HTR-8/SVneo (cell line): ENCODE measurements at places on chromosomes 13 and 19.

DNA sequence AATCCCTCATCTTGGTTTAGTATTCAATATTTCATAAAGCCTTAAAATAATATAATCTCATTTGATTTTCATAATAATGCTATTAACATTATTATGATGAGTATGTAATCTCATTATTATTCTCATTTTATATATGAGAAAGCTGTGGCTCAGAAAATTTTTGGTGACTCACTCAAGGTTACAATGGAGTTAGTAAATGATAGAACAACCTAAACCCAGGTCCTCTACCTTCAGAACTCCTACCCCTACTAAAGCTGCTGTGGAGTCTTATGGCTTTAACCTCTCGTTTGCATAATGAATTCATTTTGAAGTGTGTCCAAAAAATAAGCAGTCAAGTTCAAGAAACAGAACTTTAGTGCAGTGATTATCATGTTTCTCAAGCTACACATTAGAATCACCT, 226.3 kb downstream of the TBC1D4 start:
- no peak for DNase-seq

DNA sequence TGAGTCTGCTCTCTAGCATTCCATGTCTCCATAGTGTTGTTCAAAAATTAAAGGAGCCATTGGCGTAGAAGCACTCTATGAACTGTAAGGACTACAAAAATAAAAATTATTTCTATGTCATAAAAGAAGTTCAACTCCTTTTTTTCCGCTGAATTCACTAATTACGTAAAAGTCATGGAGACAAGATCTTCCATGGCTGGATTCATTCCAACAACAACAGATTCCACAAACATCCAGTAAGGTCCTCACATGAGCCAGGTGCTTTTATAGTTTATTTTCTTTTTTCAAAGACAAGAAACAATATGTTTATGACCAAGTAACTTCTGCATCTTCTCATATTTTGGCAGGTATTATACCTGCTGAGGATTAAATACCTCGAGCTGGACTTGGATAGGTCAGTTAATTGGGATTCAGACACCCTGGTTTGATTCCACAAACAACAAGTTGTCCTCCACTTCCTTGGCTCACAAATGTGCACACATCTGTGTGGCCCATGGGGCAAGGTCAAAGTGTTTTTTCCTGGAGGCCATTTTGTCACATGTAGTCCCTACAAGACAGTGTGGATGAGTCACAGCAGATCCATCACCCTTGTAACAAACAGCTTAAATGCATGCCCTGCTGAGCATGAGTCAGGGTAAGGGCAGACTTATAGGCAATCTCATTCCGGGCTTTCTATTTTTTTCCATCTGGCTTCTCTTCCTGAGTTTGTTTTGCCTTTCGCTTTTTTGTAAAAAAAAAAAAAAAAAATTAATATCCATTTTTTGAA, 475.6 kb downstream of the COG6 start:
- no peak for DNase-seq

- DNase-seq: no peak
Measured at GRCh38 chr13:21800837-21801616, 130.2 kb downstream of the FGF9 start.

GRCh38 chr13:108407495-108407894, 138.0 kb downstream of the TNFSF13B start:
- no peak for DNase-seq

- no peak for DNase-seq
Measured at GRCh38 chr19:13083627-13084026, 19.0 kb downstream of the LYL1 start.

- no peak for DNase-seq
Measured at GRCh38 chr19:2434721-2435265, 7.4 kb upstream of the TIMM13 start.

GRCh38 chr19:2610637-2611482, 91.6 kb downstream of the GNG7 start:
- peak; percentile 88 for DNase-seq

DNA sequence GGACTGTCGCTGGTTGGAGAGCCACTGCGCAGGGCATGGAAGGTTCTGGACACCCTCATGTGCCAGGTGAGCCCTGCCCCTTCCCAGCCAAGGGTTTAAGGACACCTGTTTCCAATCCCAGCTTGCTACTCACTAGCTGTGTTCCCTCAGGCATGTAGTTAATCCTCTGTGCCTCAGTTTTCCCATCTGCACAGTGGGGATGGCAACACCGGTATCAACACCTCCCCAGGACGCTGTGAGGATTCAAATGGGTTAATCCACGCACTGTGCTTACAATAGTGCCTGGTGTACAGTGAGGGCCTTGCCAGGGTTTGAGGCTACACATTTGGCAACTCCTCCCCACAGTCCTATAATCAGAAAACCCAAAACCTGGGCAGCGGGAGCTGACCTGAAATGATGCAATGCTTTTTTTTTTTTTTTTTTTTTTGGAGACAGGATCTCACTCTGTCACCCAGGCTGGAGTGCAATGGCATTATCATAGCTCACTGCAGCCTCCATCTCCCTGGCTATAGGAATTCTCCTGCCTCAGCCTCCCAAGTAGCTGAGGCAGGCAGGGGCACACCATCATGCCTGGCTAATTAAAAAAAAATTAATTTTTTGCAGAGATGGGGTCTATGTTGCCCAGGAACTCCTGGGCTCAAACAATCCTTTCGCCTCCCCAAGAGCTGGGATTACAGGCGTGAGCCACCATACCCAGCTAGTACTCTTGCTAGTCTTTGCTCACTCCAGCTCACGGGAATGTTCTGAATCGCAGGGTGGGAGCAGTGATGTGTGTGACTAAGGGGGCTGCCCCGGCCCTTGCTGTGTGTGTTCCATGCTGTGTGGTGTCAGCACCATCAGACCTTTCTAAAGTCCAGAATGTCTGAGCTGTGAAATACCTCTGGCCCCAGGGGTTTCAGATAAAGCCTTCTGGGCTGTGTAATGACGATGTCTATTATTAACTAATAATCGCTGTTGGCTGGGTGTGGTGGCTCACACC, 2.3 kb downstream of the ACP4 start:
- no peak for DNase-seq

DNA sequence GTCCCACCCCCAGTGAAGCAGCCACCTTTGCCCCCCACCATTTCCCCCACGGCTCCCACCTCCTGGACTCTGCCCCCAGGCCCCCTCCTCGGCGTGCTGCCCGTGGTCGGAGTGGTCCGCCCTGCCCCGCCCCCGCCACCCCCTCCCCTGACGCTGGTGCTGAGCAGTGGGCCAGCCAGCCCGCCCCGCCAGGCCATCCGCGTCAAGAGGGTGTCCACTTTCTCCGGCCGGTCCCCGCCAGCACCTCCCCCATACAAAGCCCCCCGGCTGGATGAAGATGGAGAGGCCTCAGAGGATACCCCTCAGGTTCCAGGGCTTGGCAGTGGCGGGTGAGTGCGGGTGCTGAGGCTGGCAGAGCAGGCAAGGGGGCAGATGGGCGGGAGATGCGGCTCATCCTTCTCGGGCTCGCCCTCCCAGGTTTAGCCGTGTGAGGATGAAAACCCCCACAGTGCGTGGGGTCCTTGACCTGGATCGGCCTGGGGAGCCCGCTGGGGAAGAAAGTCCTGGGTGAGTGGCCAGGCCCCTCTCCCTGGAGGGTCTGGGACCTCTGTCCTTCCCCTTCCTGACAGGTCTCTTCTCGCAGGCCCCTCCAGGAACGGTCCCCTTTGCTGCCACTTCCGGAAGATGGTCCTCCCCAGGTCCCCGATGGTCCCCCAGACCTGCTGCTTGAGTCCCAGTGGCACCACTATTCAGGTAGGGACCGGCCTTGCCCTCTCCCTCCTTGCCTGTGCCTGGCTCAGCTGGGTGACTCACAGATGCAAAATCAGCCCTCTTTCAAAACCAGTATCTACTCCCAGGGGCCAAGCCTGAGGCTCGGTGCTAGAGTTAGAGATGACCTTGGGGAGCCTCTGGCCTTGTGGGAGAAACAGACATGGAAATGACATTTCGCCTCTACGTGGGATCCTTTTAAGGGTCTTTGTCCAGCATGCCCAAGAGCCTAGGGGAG, 8.8 kb downstream of the IGFLR1 start:
- no peak for DNase-seq

GRCh38 chr19:16036941-16037340, 39.4 kb upstream of the TPM4 start:
- no peak for DNase-seq

DNA sequence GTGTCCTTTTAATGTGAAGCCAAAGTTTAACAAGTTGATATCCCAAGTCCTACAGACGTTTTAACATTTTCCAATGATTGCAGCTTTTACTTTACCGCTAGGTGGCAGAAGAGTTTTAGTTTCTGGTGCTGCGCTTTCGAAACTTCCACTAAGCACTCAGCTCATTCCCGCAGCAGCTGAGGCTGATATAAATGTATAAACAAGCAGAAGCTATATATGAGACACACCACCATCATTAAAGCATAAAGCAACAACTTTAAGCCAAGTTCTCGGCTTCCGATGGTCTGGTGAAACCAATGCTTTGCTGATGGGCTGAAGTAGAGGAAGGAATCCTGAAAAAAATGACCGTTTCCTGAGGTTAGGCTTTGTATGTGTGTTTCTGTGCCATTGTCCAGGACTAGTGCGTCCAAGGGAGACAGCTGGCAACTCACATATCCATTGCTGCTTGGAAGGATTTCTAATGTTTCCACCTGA, 753.9 kb downstream of the OLFM4 start:
- DNase-seq: peak; percentile 3

- no peak for DNase-seq
Measured at GRCh38 chr13:24276306-24276705, 33.1 kb upstream of the C1QTNF9 start.

DNA sequence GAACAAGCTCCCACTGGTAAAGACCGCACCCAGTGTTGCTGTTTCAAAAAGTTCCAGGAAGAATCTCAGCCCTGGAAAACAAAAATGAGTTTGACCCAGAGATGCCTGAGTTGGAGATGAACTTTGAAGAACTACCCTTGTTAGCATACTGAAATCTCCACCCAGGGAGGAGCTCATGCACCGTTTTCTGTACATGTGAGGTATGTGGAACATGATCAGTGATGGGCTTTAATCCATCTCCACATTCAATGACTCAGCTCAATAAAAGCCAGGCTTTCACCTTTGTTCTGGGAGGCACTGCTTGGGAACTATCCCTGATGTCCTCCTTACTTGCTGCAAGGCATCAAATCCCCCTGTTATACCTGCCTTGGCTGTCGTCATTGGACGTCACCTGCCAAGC, 279.9 kb downstream of the UQCRFS1 start:
- DNase-seq: no peak

DNA sequence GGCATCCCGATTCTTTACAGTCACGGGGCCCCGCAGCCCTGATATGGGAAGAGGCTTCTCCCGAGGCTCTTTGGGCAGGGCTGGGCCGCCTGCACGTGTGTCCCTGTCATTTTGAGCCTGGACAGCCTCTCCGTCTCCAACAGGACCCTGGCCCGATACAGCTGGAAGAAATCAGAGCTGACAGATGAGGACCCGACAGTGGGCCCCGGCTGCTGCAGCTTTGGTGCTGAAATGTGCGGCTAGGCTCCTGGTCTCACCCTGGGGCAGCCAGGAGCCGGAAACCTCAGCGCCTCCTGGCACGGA, 3.2 kb downstream of the PIAS4 start:
- DNase-seq: no peak

DNA sequence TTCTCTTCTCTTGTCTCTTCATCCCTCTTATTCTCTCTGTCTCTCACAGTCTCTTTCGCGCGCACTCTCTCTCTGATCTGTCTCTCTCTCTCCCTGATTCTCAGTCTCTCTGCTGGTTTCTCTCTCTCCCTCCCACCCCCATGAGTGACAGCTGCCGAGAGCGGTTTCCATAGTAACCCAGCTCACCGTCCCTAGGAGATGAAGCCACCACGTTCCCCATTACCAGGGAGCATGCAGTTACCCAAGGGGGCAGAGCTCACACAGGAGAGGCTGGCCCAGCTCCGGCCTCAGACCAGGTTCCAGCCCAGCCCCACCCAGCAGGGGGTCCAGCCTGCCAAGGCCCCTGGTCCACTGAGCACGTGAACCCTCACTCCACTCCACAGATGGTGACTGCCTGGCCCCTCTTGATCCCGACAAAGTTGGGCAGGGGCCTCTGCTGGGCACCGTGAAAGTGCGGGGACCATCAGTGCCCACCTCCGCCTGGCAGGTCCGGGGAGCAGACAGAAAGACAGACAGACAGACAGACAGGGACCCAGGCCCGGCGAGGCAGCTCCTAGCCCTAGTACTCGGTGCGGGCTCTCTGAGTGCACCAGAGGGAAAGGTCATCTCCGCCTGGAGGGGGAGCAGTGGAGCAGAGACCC, 50.6 kb downstream of the CELF5 start:
- DNase-seq: peak; percentile 71

GRCh38 chr19:8831832-8832131, 322 bp downstream of the ZNF558 start:
- no peak for DNase-seq

DNA sequence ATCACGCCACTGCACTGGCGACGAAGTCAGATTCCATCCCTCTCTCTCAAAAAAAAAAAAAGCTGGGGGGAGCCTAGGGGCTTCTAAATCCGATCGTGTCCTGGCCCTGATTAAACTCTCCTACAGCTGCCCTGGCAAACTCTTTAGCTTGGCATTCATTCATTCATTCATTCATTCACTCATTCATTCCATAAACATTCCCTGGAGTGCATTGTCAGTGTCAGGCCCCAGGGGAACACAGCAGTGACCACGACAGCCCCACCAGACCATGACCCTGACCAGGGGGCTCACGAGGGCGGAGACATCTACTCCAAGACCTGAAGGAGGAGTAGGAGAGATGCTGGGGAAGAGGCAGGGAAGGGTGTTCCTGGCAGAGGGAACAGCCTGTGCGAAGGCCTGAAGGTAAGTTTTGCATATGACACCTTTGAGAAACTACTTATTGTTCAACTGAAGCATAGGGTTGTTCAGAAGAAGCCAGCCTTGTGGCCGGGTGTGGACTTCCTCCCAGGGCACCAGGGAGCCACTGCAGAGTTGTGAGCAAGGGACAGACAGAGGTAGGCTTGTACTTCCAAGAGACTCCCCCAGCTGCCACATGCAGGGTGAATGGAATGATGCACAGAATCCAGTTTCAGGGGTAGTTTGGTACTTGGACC, 24.5 kb downstream of the CEACAM16 start:
- no peak for DNase-seq

DNA sequence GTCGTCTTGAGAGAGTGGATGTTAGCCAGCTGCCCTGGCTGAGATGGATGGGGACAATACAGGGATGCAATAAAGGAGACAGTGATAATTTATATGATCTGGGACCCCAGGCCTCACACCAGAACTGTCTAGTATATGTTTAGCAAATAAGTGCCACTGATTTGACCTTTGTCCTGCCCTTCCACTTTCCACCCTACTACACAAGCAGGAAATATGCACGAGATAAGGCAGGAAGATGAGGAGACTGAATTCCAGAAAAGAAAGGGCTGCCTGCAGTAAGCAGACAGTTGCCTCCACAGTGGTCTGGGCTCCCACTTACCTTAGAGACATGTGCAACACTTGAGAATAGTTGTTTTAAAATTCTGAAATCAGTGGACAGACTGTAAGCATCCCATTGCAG, 80.2 kb upstream of the ZNF91 start:
- no peak for DNase-seq

GRCh38 chr13:103371271-103371670, 305.1 kb upstream of the SLC10A2 start:
- no peak for DNase-seq

GRCh38 chr13:66349966-66350365, 880.2 kb downstream of the PCDH9 start:
- DNase-seq: no peak

GRCh38 chr19:2646866-2647535, 55.5 kb downstream of the GNG7 start:
- DNase-seq: no peak

GRCh38 chr19:36686365-36687213, 823 bp upstream of the ZNF567 start:
- DNase-seq: no peak
